ENCODE measurements at places on chromosomes 16 and 17.

- no peak for DNase-seq
Measured at GRCh38 chr16:72554935-72555334, 383.0 kb upstream of the PMFBP1 start.

DNA sequence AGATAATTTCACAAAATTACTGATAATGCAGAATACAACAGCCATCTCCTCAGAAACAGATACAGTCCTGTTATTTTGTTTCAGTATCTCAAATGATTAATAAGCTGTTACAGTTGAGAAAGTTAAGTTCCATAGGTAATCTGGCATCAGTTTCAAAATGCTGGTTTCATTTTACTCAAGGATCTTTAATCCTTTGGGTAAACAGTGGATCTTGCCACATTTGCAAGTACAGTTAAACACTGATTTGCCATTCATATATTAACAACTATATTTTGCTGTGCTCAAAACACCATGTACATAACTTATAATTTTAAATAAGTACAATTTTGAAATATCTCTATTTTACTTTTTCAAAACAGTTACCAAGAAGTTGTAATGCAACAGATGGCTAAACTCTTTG lies 31.2 kb downstream of the RPGRIP1L start:
- DNase-seq = no peak

DNA sequence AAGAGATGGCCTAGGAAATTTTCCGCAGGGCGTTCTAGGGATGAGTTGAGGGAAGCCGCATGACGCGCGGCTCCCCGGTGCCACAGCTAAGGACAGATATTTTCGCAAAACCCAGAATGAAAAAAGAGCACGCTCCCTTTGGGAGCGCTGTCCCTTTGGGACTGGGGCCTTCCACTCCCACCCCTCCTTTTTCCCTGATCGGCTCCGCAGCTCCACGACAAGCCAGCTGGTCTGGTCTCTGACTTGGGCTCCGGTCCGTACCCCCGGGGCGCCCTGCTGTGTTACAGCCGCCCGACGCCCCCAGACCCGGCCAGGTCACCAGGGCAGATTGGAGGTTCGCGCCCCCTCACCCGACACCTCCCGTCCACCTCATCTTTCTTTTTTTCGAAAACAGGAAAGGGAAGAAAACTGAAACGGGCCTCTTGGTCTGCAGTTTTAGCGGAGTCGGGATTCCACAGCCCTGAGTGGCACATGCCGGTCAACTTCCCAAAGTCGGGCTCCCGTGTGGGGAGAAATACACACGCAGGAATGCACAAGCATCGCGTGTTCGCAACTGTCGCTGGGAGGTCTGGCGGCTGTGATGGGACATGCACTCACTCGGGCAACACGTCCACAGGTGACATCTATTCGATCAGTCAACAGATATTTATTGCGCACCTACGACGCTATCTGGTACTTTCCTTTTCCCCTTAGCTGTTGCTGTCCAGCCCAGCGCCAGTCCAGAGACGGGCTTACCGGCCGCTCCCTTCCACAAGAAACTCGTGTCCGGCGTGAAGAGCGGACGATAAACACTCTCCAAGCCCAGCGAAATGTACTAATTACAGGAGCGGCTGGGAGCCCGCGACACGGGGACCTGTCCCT lies 3.9 kb upstream of the SOX9 start:
- no peak for DNase-seq

GRCh38 chr16:64711026-64711425 lies 410.8 kb downstream of the CDH11 start:
- DNase-seq = no peak

DNA sequence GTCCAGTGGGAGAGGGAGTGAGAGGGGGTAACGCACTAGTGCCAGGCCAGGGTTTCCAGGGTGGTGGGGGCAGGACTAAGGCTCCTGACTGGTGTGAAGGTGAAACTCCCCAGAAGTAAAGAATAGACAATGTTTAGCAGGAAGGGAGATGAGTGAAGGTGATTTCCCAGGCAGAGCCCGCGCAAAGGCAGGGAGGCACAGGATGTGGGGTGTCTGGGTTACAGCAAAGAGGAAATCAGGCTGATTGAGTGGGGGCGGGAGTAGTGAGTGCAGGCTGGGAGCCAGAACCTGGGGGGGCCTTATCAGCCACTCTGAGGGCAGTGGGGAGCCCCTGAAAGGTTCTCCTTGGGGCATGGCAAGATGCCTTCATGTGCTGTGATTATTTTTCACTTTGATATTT lies 167.5 kb downstream of the UTP18 start:
- DNase-seq = peak; percentile 70

DNA sequence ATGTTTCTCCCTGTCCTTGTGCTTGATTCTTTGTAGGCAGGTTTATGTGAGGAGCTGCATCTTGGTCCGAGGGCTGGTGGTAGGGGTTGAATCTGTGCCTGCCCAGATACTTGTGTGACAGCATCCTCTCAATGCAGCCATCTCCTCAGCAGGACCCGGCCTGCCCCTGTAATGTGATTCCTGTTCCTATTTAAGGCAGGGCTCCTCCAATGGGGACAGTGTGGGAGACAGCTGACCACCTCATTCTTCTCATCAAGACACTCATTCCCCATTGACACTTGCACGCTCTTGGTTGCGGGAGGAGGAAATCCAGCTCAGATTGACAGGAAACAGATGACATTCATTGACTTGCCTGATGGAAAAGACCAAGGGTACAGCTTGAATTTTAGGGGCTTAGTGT lies 384.5 kb downstream of the CPPED1 start:
- no peak for DNase-seq

DNA sequence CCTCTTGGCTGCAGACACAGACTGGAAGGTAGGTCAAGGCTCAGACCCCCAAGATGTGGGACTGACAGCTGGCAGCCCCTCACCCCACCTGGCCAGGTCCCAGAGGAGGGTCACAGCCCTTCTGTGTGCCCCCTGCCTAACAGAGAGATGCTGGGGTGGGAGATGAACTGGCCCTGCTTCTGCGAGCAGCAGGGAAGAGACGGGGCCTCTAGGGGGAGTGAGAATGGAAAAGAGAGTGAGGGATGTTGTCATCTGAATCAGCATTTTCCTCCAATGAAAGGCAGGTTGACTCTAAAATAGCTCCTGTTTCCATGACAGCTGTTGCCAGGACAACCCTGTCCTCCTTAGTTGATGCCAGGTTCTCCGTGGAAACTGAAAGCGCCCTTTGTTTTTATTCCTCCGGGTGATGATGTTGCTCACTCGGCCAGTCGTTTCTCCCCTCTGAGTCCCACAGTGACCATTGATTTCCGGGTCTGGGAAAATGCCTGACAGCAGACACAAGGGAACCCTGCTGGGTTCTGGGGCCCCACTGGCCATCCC lies 4.9 kb upstream of the NDRG4 start:
- peak; percentile 82 for DNase-seq

DNA sequence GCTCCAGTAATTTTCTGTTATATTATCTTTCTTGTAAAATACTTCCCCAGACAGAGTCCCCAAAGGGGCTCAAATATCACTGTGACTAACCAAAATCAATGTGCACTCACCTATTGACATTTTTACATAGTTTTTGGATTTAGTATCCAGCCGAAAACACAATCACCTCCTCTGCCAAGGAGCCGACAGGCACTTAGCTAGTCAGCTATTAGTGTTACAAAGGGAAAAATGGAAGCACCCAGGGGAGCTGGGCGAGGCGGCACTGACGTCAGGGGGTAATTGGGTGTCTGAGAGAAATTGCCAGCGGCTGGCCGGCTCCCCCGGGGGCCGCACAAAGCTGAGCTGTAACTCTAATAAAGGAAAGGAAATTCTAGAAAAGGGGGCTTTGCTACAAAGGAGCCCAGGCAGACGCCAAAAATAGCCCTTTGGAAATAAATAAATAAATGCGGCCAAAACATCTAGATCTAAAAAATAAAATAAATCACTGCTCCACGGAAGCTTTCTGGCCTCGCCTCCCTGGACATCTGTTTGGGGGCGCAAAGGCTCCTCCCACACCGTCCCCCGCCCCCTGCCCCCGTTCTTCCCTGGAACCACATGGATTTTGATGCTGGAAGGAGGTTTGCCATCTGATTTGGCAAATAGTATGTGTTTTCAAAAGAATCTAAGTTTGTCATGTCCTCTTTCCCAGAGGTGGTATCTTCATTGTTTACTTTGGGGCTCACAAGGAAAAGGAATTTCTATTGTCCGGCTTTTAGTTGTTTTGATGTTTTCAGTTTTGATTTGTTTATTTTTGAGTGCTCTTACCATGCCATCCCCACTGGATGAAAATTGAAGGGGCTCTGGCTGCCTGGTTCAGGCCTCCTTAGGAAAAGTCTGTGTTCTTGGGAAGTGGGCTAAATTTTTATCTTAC lies 156.7 kb downstream of the ZNF423 start:
- no peak for DNase-seq

DNA sequence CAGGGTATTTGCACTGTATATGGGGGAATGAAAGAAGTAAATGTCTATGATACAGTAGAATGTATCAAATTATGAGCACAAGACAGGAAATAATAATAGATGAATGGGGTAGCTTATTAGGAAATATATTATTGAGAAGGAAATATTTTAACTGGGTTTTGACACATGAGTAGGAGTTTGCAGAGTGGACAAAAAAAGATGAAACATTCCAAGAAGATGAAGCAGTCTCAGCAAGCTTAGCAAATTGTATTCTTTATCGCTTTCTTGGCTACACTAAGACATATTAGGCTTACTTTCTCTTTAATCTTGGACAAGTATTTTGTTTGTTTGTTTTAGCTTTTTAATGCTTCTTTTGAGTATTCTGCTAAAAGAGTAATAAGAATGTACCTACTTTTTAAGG lies 1.3 kb upstream of the KRTAP4-9 start:
- no peak for DNase-seq

DNA sequence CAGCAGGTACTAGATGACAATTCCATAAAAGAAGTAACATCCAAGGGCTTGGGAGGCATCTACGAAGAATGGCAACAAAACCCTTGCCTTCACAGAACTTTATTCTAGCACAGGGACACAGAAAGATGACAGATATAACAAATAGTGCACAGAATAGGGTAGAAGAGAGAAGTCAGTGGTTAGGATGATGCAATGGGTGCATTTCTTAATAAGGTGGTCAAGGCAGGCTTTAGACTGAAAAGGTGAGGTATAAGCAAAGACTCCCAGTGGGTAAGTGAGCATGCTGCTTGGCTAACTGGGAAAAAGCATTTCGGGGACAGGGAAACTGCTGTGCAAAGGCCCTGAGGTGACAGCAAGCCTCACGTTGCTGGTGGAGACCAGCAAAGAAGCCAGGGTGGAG lies 175.9 kb downstream of the XYLT1 start:
- no peak for DNase-seq

DNA sequence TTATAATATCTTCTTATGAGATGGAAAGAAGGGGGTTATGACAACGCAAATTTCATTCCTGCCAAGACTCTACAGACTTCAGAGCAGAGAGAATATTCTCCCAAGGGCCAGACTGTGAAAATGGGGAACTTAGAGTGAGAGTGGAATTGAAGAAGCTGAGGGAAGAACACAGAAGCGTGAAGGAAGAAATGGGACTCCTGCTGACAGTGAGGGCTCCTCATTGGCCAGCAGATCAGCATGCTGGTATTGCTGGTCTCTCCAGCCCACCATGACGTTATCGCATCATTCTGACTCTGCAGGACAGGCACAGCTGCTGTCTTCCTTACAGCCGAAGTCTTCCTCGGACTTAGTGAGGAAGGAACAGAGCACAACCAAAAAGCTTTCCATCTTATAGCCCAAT lies 24.3 kb downstream of the CCL4 start:
- no peak for DNase-seq

- no peak for DNase-seq
Measured at GRCh38 chr16:68839831-68840230, 3.5 kb upstream of the TANGO6 start.

DNA sequence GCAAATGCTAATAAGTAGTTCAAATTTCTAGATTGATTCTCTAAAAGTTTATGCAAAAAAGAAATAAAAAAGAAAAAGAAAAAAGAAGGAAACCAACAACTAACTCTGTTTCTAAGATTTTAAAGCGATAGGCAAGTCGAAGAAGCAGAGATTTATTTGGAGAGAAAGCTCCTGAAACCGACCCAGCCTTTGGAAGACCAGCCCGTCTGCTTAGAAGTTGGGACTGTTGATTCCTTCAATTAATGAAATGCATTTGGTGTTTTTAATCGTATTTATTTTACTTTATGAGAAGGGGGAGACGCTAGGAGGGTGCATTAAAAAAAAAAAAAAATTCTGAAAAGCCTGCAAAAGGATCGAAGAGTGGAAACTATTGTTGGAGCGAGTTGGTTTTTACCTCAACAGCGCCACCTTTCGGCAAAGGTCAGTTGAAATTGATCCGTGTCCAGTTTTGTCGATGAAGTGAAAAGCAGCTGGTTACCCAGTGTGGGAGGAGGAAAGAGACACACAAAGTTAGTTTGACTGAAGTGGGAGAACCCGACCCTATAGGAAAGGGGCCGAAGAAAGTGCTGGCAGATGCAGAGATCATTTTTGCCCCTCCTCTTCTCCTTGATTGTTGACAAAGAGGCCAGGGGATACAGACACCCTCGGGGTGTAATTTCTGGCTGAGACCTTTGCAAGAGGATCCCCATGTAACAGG lies 1.5 kb upstream of the MAF start:
- peak; percentile 90 for DNase-seq

DNA sequence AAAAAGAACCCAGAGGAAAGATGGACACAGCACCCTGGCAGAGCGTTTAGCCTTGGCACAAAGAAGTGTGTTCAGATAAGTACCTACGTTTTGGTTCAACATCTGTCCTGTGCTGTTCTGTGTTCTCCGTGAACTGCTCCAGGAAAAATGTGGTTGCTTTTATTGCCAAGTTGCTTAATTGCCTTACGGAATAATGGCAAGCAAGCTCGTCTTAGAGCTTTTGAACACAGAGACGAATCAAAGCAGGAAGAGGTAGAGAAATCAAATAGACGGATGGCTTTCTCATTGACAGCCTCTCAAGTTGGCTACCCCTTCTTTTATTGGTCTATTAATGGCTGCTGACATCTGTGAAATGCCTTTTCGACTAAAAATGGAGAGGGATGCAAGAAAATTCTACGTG lies 911.1 kb upstream of the EEF2KMT start:
- no peak for DNase-seq

DNA sequence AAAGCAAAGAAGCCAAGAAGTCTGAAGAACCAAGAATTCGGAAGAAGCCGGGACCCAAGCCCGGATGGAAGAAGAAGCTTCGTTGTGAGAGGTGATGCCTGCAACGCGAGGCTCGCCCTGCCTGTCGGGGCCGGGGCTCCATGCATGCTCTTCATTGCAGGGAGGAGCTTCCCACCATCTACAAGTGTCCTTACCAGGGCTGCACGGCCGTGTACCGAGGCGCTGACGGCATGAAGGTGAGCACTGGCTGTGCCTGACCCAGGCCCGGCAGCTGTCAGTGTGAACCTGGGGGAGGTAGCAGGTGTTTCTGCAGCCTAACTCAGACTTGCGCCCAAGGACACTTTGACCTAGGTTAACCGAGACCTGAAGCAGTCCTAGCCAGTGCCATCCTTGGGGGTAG lies 12.0 kb downstream of the ZNF276 start:
- DNase-seq = no peak

DNA sequence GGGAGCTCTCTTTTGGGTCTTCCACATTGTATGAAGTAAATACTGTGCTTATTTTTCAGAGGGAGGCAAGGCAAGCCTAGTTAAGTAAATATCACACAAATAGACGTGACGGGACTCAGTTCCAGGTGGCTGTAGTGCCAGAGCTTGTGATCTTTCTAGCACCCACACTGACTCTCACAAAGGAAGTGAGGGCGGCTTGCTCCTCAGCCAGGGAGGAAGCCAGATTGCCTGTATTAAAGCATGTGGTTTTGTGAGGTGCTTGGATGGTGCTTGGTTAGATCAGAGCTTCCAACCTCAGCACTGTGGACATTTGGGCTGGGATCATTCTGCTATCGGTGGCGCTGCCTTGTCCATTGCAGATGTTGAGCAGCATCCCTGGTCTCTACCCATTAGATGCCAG lies 80.1 kb downstream of the VAT1L start:
- peak; percentile 28 for DNase-seq

Measured in activated CD4-positive, alpha-beta T cell treated with anti-CD3 and anti-CD28 coated beads, Interleukin-2, amount 10 ng/mL, durations not matched to agents 7 days and 5 days (primary cell).